Activated CD4-positive, alpha-beta T cell treated with anti-CD3 and anti-CD28 coated beads, Interleukin-2, amount 50 U/mL, for 1 hour (primary cell): ENCODE measurements at places on chromosomes 2 and 18.

DNA sequence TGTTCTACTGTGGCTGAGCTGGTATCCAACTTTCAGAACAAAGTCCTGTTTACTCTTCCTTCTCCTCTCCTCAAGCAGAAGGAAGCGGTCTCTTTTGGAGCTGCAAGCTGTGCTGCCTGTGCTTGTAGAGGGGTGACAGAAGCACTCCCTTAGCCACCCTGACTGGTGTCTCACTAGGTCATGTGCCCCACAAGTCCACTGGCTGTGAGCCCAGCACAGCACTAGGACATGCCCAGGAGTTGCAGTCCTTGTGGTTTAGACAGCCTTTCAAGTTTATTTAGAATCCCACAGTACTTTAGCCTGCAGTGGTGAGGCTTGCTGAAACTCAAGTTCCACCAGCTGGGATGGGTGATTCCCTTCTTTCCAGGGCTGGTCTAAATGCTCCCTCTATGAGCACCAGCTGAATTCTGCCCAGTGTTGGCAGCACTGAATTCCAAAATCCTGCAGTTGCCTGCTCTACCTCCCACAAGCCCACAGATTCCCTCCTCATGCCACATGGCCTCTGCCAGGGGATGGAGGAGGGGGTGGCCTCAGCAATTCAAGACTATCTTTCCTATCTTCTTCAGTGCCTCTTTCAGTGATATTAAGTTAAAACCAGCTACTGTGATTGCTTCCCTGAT is 61.2 kb downstream of the CCDC85A start:
- no peak for DNase-seq

GRCh38 chr18:23071285-23071684 is 64.0 kb upstream of the CABLES1 start:
- peak; percentile 69 for DNase-seq

GRCh38 chr2:175766880-175767279 is 235.2 kb downstream of the LNPK start:
- DNase-seq: no peak

GRCh38 chr2:168183308-168183997 is 63.9 kb downstream of the STK39 start:
- no peak for DNase-seq

DNA sequence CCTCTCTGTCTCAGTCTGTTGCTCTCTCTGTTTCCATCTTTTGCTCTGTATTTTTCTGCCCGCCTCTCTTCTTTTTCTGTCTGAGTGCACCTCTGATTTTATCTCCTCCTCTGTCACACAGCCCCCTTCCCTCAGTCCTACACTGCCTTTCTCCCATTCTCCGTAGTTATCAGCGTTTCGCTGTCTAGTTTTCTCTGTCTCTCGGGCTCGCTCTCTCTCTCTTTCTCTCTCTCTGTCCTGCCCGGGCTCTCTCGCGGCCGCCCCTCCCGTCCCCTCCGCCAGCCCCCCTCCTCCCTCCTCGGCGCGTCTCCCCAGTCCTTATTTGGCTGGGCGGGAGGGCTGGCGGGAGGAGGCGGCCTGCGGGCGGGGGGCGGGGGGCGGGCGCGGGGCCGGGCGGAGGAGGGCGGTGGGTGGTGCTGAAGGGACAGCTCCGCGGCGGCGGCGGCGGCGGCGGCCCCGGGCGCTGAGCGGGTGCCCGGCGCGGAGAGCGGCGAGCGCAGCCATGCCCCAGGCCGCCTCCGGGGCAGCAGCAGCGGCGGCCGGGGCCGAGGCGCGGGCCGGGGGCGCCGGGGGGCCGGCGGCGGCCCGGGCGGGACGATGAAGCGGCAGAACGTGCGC is at the start of gene KCNK3:
TSS of gene KCNK3 (plus strand) at position 444 of the 618 bp plus-strand sequence. CDS start at position 598, 154 bp downstream.
- DNase-seq: peak; percentile 40

- no peak for DNase-seq
Measured at GRCh38 chr2:7655629-7656028, 738.4 kb downstream of the RNF144A start.

DNA sequence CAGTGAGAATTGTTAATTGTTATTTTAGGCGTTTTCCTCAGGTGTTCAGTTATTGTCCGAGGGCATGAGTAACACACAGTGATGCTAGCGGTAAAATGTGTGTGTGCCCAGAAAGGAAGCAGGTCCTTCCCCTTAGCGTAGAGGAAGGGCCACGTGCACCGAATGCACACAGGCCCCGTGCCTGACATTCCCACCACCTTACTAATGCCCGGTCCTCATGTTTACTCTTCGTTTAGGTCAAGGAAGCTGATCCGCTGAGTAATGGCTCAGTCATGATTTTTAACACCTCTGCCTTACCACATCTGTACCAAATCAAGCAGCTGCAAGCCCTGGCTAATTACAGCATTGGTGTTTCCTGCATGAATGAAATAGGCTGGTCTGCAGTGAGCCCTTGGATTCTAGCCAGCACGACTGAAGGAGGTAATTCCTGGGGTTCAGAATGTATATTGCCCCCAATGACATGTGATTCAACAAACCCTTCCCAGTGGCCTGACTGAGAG is 76.7 kb downstream of the MERTK start:
- DNase-seq: no peak

- no peak for DNase-seq
Measured at GRCh38 chr2:147172493-147173188, 672.2 kb upstream of the ACVR2A start.

GRCh38 chr2:127942002-127942401 is 56.2 kb upstream of the AMMECR1L start:
- no peak for DNase-seq

- DNase-seq: no peak
Measured at GRCh38 chr18:33717339-33717738, 139.3 kb downstream of the ASXL3 start.

GRCh38 chr2:85743304-85743978 is 10.3 kb upstream of the ATOH8 start:
- no peak for DNase-seq

DNA sequence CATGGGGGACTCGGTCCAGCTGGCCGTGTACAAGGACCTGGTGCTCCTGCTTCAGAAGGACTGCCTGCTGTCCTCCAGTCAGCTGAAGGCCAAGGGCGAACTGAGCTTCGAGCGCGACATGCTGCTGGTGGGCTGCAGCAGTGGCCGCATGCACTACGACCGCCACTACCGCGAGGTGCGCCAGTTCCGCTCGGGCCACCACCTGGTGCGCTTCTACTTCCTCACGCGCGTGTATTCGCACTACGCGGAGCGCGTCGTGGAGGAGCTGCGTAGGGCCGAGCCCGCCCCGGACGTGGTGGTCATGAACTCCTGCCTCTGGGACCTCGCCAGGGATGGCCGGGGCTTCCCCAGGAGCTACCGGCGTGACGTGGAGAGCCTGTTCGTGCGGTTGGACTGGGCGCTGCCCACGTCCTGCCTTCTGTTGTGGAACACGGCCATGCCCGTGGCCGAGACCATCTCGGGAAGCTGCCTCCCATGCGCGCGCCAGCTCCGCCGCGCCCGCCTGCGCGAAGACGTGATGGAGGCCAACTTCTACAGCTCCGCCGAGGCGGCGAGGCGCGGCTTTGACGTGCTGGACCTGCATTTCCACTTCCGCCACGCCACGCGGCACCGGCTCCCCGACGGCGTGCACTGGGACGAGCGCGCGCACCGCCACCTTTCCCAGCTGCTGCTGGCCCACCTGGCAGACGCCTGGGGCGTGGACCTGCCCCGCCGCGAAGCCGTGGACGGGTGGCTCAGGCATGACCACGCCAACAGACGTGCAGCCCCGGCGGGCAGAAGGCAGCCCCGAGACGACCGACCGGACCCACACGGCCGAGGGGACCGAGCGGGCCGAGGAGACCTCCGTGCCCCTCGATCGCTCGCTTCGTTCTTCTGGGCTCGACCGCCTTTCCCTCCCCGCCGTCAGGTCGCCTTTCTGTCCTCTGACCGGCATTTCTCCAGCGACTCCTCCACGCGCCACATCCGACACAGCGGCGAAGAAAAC is 293.9 kb upstream of the ERBB4 start:
- DNase-seq: no peak

- DNase-seq: no peak
Measured at GRCh38 chr2:9416267-9416961, 6.9 kb downstream of the ITGB1BP1 start.

DNA sequence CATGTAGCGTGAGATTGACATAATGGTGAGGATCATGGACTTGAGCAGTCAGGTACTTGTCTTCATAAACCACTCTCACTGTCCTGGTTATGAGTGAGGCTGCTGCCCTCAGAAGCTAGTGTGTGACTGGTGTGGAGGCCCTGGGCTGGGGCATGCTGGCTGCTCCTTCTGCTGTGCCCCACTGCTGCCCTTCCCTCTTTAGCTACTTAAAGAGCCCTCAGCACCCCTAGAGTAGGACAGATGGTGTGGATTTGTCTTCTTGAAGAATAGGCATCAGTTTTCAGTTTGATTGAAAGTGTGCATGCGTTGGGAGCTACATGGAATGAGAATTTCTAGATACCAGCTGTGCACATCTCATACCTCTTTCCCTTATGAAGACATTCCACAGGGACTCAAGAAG is 15.4 kb downstream of the CPLX4 start:
- no peak for DNase-seq
